LHCN-M2 (cell line): ENCODE measurements at places on chromosomes 12 and 14.
A peak's percentile ranks its signal among the peaks of the same experiment; 100 is the strongest.

GRCh38 chr12:115268451-115268850 is 584.5 kb upstream of the TBX3 start:
- no peak for DNase-seq

GRCh38 chr12:111645433-111645832 is 40.3 kb downstream of the BRAP start:
- peak; percentile 50 for DNase-seq

GRCh38 chr12:65168681-65169319 is 583 bp upstream of the LEMD3 start:
- DNase-seq, result no peak

GRCh38 chr12:11556682-11557081 is 92.8 kb upstream of the ETV6 start:
- DNase-seq, result no peak

GRCh38 chr14:73393375-73393774 is 65.0 kb downstream of the NUMB start:
- no peak for DNase-seq

DNA sequence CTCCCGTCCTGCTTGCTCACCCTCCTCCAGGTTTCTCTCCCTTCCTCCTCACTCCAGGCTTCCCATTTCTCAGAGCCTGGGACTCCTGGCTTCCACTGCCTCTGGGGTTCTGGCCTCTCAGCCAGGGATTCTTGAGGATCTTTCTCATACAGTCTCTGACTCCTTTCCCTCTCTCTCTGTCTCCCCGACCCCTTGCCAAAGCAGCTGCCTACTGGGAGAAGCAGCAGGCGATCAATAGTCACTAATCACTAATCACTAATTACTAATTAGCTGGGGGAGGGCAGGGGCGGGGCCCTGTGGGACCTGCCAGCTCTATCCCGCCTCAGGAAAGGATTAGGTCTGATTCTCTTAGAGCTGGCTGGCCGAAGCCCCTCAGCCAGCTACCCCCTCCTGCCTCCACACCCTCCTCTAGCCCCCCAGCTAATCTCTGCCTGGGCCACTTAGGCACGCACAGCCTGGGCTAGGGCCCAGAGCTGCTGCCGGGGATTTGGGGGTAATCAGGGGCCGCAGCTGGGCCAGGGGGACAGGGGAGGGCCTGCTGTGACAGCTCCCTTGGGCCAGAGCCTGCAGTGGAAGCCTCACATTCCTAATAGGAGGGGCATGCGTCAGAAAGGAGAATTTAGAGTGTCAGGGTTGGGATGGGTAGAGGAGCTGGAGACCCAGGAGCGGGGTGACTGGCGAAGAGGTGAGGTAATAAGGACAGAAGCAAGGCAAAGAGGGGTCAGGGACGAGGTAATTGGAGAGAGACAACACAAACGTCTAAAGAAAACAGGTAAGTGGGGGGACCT is 2.8 kb downstream of the NXPH4 start:
- DNase-seq, result no peak
